Eye (tissue), 1 donor: ENCODE measurements at places on chromosomes 12 and 14.
A peak's percentile ranks its signal among the peaks of the same experiment; 100 is the strongest.

GRCh38 chr14:61358554-61359226 is 37.3 kb downstream of the PRKCH start:
- DNase-seq, result no peak

- no peak for DNase-seq
Observed at GRCh38 chr14:64612021-64612380, 62.2 kb downstream of the PPP1R36 start.

DNA sequence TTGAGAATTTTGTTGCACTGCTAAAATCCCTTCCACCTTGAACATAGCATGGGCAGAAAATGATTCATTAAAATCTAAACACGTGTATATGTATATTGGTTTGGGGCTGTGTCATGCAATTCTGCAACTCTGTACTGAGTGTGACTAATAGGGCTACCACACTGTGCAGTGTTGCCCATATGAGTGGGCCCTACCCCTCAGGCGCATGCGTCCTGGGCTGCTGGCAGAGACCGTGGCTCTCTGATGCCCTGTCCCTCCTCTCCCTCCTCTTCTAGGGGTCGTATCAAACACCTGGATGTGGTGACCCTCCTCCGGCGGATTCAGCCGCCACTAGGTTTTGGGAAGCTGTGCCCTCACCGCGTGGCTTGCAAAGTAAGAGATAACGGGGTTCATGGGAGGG is 128.4 kb upstream of the FKBP4 start:
- no peak for DNase-seq

DNA sequence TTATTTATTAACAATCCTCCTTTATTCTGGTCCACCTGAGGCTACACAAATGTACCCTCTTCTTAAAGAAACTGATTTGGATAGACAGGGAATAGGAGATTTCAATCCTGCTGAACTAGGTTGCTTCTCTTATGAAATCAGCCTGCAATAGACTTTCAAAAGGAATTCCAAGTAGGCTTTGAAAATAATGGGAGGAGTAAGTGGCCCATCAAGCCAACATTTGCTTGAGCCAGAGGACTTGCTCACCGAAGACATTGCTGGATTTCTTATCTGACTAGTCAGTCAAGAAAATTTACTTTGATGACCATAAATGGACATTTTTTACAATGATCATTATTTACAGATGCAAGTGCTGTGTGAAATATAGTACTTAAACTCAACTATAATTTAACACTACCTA is 82.8 kb upstream of the RASSF8 start:
- no peak for DNase-seq

DNA sequence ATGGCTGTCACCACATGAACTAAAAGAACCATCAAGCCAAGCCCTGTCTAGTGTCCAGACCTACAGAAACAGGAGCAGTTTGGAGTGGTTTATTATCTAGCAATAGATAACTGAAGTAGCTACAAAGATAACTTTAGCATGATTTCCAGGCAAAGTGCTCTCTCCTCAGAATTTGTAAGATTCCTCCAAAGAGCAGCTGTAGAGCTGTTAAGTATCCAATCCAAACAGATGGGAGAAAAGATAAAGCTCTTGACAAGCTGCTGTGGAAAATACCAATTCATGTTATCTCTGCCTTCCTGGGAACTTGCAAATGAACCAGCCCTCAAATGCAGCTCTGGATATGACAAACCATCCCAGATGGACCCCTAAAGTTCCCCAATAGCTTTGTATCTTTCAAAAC is 78.9 kb upstream of the RESF1 start:
- no peak for DNase-seq

- no peak for DNase-seq
Observed at GRCh38 chr12:131220331-131220685, 266.6 kb downstream of the ADGRD1 start.

DNA sequence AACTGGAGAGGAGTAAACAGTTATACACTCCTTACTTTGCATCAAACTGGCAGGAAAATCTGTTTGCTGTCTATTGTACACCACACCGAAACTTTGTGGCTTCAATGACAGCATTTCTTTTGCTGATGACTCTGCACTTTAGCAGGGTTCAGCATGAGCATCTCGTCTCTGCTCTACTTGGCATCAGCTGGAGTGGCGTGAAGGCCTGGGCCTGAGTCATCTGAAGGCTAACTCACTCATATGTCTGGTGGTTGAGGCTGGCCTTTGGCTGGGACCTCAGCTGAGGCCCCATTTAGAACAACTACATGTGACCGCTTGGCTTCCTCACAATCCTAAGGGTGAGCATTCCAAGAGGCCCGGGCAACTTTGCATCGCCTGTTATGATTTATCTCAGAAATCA is 28.7 kb upstream of the REP15 start:
- no peak for DNase-seq

DNA sequence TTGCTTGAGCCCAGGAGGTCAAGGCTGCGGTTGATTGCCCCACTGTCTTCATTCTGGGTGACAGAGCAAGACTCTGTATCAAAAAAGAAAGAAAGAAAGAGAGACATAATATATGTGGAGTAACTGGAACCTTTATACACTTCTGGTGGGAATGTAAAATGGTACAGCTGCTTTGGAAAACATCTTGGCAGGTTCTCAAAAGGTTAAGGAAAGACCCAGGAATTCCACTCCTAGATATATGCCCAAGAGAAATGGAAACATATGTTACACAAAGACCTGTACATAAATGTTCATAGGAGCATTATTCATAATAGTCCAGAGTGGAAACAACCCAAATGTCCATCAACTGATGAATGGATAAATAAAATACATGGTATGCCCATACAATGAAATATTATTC is 7.2 kb downstream of the RBMS2 start:
- DNase-seq, result no peak

GRCh38 chr12:96190413-96191108 is 3.6 kb upstream of the ELK3 start:
- DNase-seq, result no peak

DNA sequence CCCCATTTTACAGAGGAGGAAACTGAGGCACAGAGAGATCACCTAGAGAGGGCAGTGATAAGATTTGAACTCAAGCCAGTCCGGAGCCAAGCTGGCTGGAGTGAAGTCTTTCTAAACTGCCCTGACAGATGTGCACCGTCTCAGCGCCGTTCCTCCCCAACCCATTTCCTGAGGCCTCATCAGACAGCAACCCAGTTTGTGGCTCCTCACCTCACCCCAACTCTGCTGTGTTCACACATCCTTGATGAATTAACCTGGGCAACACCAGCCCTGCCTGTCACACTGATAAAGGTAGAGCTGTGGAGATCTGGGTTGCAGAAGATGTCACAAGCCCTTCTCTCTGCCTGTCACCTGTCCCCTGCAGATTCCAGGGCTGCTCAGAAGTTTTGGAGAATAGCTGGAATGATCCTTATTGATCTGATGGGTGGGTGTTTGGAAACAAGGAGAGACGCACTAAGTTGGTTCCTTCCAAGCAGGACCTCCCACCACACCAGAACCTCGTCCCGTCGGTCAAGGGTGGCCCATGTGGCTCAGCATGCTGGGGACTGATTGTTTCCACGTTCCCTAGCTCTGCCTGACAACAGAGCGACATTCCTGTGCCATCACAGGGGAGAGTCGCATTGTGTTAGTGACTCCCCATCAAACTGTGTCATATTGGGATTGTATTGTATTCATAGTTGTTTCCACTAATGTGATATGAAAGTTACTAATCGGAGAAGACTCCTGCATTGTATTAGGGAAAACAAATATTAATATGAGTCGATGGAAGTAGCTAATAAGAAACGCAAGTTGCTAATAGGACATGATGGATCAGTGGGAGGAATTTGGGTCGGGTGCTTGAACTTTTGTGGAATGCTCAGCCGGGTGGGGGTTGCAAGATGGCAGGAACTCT is 200.6 kb downstream of the PHETA1 start:
- peak; percentile 93 for DNase-seq

DNA sequence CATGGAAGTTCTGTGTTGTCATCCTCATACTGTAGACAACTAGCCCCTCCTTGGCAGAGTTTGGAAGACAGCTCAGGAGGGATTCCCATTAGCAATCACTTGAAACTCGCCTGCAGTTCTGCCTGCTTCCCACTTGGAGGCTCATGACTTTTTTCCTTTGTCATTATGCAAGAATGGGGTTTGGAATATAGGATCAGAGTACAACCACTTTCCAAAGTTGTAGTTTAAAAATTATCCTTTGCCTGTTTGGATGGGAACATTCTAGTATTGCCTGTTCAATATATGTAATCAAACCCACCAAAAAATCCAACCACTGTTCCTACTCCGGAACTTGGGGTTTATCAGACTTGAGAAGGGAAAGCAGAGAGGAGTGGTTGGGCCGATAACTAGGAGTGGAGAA is 2.1 kb upstream of the GPD1 start:
- peak; percentile 59 for DNase-seq

- peak; percentile 75 for DNase-seq
Observed at GRCh38 chr14:39015360-39015961, 87.6 kb downstream of the SEC23A start.

DNA sequence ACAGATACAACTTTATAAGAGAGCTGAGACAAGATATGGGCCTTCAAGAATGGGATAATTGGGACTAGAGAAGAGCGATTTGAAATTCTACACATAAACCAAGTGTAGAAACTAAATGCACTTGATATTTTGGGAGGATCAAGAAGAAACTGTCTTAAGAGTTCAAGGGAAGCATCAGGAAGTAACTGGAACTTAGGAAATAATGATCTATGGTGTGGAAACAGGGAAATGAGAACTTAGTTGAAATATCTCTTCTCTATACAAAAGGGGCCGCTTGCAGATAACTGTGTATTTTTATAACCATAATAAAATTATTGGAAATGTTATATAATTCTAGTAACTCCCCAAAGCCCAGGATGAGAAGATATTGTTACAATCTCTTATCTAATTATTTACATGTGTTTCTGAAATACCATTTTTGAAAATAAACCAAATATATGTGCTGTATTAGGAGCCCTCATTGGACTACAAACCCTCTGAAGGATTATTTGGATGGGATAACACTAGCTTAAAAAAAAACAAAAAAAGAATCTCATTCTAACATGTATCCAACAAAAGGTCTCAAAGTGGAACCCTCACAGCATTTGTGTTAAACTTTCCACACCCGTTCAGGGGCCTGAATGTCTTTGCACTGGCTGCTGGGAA is 84.7 kb upstream of the FLRT2 start:
- no peak for DNase-seq

DNA sequence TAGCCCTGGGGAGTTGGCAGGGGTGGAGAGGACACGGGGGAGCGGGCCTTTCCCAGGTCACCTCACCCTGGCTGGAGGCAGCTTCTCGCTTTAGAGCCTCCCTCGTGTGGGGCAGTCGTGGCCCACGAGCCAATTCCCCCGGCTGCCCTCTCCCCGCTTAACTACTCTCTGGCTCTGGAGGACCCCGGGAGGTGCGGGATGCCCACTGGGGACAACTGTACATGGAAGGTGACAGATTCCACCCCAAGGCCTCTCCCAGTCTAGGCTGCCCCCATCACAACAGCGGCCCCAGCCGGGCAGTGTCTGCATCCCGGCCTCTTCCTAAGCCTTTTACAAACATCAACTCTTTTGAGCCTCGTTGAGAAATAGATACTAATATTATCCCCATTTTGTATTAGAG is 78.1 kb downstream of the KIF26A start:
- no peak for DNase-seq

GRCh38 chr12:65372574-65372973 is 94.1 kb downstream of the MSRB3 start:
- DNase-seq, result no peak

- DNase-seq, result peak; percentile 76
Observed at GRCh38 chr14:103549361-103550311, 12.8 kb downstream of the BAG5 start.

- DNase-seq, result no peak
Observed at GRCh38 chr12:46875095-46875494, 49.3 kb upstream of the SLC38A4 start.

- no peak for DNase-seq
Observed at GRCh38 chr12:114920771-114921554, 237.0 kb upstream of the TBX3 start.

GRCh38 chr14:22991852-22992251 is 9.5 kb upstream of the AJUBA start:
- DNase-seq, result no peak

DNA sequence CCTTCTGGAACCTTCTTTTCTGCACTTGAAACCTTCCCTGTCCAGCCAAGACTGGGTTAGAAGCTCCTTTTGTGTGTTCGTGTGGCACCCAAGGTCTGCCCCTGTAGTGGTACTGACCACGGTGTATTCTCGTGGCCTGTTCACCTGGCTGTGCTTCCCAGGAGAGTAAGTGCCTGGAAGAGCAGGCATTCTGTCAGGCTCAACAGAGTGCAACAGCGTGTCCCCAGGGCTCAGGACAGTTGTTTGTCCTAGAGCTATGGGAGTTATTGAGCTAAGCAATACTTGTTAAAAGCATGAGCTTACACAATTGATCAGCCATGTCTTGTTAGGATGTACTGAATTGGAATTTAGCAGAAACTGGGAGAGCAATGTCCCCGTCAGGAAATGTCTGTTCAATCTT is 12.9 kb upstream of the SLC38A2 start:
- DNase-seq, result no peak

DNA sequence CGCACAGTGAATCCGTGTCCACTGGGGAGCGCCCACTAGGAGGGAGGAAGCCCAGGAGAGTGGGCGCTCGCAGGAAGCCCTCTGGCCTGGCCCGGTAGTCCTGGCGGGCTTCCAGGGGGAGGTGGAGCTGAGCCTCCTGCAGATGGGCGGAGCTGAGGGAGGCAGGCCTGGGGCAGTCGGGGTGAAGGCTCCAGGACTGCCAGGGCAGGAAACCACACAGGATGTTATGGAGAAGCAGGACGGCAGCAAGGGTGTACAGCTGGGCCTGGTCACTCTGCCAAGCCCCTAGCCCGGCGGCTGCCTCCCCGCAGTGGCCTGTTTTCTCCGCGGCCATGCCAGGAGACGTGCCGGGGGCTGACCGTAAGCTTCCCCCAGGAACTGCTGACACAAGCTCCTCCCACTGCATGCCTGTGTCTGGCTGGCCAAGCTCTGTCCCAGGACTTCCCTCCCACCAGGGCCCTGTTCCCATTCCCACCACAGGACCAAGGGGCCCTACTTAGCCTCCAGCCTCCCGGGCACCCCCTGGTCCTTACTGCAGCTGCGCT is 143.4 kb upstream of the C14orf180 start:
- peak; percentile 72 for DNase-seq

DNA sequence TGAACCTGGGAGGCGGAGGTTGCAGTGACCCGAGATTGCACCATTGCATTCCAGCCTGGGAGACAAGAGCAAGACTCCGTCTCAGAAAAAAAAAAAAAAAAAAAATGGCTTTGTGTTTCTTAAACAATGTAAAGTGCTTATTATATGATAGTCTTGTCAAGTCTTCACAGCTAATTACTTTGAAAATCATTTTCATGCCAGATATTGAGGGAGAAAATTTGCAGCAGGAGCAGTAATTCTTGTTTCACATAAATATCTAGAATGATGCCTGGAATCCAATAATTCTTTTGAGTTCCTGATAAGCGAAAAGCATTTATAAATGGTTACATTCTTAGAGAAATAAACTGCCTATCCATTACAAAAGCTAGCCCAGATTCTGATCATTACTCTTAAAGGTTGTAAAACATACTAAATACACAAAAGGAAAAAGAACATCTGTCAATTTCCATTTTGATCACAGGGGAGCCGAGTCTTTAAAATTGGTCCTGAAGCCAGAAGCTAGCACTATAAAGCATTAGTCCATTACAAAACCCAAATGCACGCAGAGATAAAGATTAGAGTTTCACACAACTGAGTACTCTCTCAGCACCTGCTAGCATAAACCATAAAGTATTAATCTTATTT is 50.3 kb downstream of the IFT81 start:
- peak; percentile 13 for DNase-seq

GRCh38 chr12:27399074-27399473 is 47.5 kb upstream of the SMCO2 start:
- DNase-seq, result no peak
